ENCODE measurements at places on chromosomes 4 and X. TPM values are rescaled to one million over a fixed set of nuclear protein-coding genes. Genes with fewer than 3 reads are reported as not detected.

DNA sequence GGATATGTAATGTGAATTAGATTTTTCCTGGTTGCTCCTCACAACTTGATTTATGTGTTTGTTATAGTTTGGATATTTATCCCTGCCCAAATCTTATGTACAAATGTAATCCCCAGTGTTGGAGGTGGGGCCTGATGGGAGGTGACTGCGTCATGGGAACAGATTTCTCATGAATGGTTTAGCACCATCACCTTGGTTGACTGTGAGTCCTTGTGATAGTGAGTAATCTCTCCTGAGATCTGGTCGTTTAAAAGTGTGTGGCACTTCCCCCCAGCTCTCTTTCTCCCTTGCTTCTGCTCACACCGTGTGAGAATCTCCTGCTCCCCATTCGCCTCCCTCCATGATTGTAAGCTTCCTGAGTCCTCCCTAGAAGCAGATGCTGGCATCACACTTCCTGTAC, 2.2 kb downstream of the MID2 start:
- no peaks in the 10 kb centered on the region for H3K36me3 ChIP-seq
- H3K4me1 ChIP-seq: peaks cover 5% of the 10 kb centered on the region
- no peaks in the 10 kb centered on the region for H3K27me3 ChIP-seq
- H3K4me3 ChIP-seq: no peak overlapping the region

The PAGE1 gene
- not detected for polyA plus RNA-seq

- H3K27ac ChIP-seq: no peak overlapping the region
- H3K4me1 ChIP-seq: peaks cover 11% of the 10 kb centered on the region
- no peak for DNase-seq
- H3K27me3 ChIP-seq: no peaks in the 10 kb centered on the region
These were observed 1.2 kb downstream of the ATP10D start for GRCh38 chr4:47486231-47486673.

GRCh38 chrX:154038656-154039055, 19.0 kb upstream of the IRAK1 start:
- H3K4me1 ChIP-seq: no peaks in the 10 kb centered on the region
- no peaks in the 10 kb centered on the region for H3K27me3 ChIP-seq
- no peak overlapping the region for H3K4me3 ChIP-seq
- H3K27ac ChIP-seq: no peak overlapping the region
- DNase-seq: no peak

The PDGFC gene
- polyA plus RNA-seq: 5.8 TPM
